ENCODE measurements at places on chromosomes 7 and 10.
A peak's percentile ranks its signal among the peaks of the same experiment; 100 is the strongest.

DNA sequence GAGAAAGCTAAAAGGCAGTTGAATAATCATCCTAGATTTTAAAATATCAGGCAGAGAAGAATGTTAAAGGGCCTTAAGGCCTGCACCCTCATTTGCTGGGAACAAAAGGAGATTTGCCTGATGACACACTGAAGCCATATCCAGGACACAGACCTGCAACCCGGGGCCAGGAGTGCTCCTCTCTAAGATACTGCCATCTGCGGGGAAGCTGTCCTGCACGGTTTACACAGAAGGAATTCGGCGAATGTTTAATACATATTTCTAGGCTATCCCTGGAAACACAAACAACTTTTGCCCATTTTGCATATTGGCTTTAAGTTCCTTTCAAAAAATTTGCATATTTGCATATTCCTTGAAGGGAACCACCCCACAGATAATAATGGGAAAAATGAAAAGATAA is 52.3 kb downstream of the DYNC1I1 start:
- DNase-seq, result no peak

- no peak for DNase-seq
Measured at GRCh38 chr10:77024461-77024860, 613.1 kb downstream of the KCNMA1 start.

- no peak for DNase-seq
Measured at GRCh38 chr10:131815266-131816156, 85.3 kb upstream of the PPP2R2D start.

DNA sequence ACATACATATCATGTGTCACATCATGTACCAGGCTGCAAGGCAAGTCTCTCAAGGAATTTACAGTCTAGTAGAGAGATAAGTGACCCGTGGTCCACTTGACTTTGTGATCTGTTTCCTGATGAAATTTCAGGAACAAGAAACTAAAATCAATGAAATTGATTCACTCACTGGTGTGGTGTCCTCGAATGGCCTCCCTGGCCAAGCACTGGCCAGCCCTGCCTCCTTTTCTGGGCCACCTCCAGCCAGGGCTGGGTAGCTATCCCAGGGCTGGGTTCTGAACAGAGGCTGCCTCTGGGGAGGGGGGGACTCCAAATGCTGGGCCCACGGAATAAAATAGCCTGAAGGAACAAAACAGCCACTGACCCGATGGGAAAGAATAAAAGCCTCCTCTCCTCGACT is 182.2 kb downstream of the HERPUD2 start:
- DNase-seq, result no peak

DNA sequence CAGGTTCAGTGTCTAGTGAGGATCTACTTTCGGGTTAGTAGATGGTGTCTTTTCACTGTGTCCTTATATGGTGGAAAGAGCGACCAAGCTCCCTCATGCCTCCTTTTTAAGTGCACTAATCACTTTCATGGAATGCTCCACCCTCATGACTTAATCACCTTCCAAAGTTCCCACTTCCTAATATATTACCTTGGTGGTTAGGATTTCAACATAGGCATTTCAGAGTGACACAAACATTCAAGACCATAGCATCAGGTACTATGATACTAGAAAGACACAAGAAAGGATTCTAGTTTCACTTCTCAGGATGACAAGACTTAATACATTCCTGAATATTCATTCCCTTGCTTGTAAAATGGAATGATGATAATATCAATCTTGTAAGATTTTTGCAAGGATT is 119.1 kb upstream of the FAM3C start:
- no peak for DNase-seq

GRCh38 chr10:119377451-119377957 is 165.0 kb downstream of the RGS10 start:
- DNase-seq, result peak; percentile 78

GRCh38 chr10:100621360-100622205 is 85.8 kb downstream of the HIF1AN start:
- DNase-seq, result peak; percentile 27

DNA sequence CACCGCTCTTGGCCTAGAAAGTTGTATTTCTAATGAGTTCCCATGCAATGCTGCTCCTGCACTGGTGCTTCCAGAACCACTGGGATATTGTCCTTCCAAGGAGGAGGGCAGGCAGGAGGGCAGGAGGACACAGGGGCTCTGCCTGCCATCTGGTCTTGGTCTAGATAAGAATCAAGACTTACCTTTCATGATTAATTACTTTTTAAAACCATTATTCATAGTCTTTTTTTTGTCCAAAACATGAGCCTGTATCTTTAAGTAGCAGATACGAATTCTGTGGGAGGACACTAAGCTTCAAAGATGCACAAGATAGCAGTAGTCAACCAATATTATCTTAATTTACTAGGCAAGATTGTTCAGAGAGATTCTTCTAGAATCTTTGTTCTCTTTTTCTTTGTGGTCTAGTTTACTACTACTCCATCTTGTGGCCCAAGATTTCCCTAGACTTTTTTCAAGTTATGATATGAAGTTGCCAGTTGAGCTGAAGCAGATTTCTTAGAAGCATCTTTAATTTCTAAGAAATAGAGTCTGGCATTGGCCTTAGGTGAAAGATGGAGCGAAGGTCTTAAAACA is 57.6 kb downstream of the RBM33 start:
- no peak for DNase-seq

DNA sequence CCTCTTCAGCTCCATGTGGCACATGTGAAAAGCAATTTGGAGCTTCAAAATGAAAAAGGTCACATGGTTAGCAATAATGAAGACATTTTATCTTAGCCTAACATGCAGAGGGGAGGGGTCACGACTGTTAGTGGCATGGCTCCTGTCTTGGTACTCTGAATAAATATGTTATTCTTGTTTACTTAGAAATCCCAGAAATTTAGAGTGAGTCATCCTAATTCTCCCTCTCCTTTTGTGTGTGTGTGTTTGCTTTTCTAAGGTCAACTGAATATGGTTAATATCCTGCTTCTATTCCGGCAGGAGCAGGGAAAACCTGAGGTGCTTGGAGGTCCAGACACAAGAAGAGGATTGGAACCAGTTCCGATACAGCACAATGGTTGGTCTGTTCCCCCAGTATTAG is 17.6 kb downstream of the BCCIP start:
- no peak for DNase-seq

DNA sequence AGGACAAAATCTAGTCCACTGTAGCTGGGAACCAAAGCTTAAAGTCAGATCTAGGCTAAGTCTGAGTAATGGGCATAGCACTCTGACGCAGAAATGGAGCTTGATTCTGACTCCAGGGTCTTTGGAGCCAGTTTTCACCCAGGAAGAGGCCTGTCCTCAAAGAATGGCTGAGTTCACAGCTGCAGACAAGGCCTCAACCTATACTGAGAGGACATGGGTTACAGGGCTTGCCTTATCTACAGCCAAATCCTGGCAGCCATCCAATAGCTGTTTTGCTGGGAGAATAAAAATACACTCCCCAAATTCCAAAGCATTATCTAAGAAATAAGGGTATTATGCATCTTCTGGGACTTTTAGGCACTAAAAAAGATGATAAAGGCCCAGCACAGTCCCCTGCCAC is 154.8 kb downstream of the RAPGEF5 start:
- no peak for DNase-seq

DNA sequence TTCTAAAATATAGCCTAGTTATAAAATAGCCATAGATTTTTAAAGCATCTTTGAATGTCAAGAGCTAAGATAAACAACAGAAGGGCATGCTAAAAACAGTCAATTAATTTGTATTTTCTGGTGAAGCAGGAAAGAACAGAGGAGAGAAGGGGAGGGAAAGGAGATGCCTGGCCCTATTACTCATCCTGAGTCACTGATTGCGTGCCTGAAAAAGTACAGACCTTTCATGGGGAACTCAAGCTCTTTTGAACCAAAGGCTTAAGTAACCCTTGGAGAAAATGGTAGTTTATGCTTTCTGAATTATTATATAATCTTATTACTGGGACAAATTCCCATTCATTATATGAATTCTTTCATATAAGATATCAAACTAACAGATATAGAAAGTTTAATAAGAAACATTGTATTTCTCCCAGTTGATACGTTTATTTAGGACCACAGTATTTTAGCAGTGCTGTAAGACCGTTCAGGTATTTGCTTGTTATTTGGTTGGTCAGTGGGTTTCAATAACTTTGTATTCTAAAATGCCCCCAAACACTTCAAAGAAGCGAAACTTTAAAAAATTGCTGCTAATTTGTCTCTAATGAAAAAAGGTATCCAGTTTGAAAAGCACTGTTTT is 151.3 kb downstream of the HGF start:
- DNase-seq, result no peak

DNA sequence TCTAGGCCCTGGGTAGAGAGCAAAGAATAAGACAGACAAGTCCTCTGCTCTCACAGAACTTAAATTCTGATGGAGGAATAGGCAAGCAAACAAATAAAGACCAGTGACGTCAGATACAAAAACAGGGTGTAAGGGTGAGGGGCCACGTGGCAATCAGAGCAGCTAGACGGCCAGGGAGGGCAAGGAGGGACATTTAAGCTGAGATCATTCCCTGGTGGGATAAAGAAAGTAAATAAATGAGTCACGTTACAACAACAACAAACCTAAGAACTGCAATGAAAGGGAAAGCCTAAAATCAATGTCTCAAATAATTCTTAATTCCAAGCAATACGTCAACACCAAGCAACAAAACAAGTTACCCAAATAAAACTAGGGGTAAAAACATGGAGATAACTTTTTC is 21.8 kb downstream of the STN1 start:
- no peak for DNase-seq

- DNase-seq, result peak; percentile 3
Measured at GRCh38 chr10:59962756-59963155, 56.4 kb upstream of the CCDC6 start.

GRCh38 chr7:49791088-49791741 is 17.8 kb downstream of the VWC2 start:
- DNase-seq, result peak; percentile 44

DNA sequence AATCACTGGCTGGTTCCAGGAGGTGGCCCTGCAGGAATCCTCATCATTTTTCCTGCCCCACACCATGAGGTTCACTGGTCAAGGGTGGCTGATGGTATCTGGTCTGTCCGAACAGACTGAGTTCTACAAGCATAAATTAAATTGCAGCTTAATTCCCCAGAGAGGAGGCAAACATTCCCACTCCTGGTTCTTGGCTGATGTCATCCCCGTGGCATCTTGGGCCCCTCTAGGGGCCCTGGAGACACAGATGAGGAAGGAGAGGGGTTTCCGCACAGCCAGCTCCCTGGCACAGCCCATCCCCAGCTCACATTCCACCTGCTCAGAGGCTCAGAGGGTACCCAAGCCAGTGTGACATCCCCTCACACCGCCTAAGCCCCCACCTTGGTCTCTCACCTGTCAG is 5.3 kb upstream of the KLRG2 start:
- no peak for DNase-seq

GRCh38 chr7:148615085-148615730 is 24.6 kb downstream of the C7orf33 start:
- no peak for DNase-seq

GRCh38 chr10:12588091-12588860 is 238.9 kb downstream of the CAMK1D start:
- peak; percentile 30 for DNase-seq

GRCh38 chr7:45631569-45631968 is 57.4 kb downstream of the ADCY1 start:
- no peak for DNase-seq

DNA sequence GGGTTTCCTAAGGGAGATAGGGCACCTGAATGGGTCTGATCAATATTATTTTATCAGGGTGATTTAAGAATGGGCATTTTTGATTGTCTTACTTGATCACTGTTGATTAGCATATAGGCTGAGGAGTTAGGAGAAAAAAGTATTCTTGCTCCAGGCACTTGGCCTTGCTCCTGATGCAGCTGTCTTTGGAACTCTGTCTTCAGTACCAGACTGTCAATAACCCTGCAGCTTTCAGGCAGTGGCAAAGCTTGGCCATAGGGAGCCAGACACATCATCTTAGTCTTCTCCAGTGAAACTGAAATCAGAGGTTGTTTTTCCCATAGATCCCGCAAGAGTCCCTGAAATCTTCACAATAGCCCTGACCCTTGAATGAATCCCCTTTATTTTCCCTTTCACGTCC is 47.2 kb downstream of the EXOC4 start:
- DNase-seq, result peak; percentile 20

- DNase-seq, result no peak
Measured at GRCh38 chr10:72928798-72929197, 25.8 kb downstream of the PLA2G12B start.

DNA sequence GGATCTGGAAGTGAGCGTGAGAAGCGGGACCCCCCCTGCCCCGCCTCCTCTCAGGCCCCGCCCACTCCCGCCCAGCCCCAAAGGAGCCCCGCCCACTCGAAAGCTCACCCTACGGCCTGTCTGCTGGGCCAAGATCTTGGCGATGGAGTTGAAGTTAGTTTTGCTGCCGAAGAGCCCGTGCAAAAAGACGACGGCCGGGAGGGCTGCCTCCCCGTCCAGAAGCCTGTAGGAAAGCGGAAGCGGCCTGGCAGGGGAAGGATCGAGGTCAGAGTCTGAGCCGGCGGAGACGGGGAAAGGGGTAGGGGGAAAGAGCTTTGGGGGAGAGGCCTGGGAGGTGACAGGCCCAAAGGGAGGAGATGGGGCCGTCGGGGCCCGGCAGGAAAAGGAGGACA is 386 bp downstream of the ABHD11 start:
- peak; percentile 74 for DNase-seq

GRCh38 chr10:69049566-69049961 is 38.3 kb upstream of the SRGN start:
- peak; percentile 56 for DNase-seq

GRCh38 chr7:87354749-87355148 is 9.3 kb downstream of the CROT start:
- no peak for DNase-seq

GRCh38 chr7:135905355-135905754 is 71.8 kb downstream of the MTPN start:
- no peak for DNase-seq

DNA sequence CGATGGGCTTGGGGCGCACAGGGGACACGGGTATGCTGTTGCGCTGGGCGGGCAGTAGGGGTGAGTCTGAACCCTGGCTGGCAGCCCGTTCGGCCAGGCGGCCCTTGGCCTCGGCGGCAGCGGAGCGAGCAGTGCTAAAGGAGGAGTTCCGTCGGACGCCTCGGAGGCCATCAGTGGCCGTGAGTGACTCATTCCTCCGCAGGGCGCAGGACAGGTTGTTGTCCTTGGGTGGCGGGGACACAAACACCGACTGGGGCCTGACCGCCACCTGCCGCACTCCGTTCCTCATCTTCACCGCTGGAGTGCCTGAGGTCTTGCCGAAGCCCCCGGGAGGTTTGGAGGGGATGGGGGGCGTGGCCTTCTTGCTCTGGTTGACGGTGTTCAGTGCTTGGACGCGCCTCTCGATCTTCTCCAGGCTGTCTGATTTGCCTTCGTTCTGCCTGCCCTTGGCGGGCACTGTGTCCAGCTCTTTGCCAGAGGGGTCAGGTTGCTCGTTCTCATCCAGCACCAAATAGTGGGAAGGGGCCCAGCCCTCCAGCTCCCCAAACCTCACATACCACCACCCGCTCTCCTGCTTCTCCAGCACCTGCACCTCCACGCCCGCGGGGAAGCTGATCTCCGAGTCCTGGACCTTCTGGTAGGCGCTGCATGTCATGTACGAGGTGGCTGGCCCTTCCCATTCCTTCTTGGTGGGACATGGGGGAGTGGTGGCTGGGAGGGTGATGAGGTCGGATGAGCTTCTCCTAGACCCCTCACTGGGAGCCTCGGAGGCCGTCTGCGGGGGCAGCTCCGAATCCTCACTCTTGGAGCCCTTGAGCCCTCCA is 108.7 kb downstream of the NEURL1 start:
- DNase-seq, result no peak
